ENCODE measurements at places on chromosomes 6 and 20. TPM values are rescaled to one million over a fixed set of nuclear protein-coding genes. Genes with fewer than 3 reads are reported as not detected.
A peak's percentile ranks its signal among the peaks of the same experiment; 100 is the strongest.

GRCh38 chr6:134654751-134655150, 295.1 kb downstream of the ALDH8A1 start:
- DNase-seq, result no peak

DNA sequence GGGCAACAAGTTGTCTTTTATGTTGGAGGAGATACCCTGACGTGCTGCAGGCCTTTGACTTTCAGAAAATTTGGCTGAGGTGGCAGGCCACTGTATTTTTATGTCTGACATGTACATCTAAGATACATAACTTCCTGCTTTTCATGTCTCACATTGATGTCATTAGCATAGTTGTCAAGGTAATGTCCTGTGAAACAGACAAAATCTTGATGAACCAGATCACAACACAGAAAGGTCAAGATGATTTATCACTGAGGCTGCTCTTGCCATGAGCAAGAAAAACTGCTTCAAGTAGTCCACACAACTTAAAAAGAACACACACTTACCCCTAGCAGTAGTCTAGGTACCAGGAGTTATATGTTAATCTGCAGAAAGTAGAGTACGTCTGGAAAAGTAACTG, 50.2 kb upstream of the GNRH2 start:
- no peak for DNase-seq

GRCh38 chr6:133609415-133610226, 279.3 kb upstream of the TCF21 start:
- DNase-seq, result peak; percentile 36

GRCh38 chr20:47269309-47270165, 87.0 kb downstream of the ZMYND8 start:
- DNase-seq, result no peak

GRCh38 chr6:36386495-36387439, 702 bp downstream of the ETV7 start:
- DNase-seq, result peak; percentile 64

GRCh38 chr20:6051505-6051904, 2.4 kb downstream of the LRRN4 start:
- DNase-seq, result peak; percentile 40

DNA sequence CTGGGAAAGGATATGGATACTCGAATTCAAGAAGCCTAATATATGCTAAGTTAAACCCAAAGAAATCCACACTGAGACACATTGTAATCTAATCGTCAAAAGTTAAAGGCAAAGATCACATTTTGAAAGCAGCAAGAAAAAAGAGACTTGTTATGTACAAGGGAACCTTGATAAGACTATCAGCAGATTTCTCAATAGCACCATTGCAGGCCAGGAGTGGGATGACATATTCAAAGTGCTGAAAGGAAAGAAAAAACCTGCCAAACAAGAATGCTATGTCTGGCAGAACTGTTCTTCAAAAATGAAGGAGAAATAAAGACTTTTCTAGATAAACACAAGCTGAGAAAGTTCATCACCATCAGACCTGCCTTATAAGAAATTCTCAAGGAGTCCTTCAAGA, 75.2 kb downstream of the COL21A1 start:
- peak; percentile 2 for DNase-seq

DNA sequence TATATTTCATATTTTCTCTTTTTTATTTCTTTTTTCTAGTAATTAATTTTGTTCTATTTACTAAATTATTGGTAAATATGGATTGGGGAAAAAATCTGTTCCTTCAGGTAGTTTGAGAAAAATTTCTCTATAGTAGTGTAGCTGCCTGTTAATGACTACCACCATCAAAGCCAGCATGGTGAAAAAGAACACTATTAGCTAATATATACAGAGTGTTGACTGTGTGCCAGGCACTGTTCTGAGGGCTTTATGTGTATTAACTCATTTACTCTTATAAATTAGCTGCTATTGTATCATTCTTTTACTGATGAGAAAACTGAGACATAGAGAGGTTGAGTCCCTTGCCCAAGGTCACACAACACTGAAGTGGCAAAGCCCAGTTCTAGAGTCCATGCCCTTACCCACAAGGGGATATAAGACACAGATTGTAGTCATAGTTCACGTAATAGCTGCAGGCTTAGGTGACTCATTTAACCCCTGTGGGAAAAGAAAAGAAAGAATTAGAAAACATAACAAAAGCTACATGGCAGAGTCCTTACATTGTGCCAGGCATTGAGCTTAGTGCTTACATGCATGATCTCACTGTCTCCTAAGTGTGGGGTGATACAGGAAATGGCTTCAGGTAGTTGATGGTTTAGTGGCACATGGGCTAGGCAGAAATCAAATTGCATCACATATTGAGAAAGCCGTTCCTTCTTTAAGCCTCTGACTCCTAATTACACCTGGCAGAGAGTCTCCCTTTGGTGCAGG, 12.2 kb upstream of the AKIRIN2 start:
- peak; percentile 41 for DNase-seq

DNA sequence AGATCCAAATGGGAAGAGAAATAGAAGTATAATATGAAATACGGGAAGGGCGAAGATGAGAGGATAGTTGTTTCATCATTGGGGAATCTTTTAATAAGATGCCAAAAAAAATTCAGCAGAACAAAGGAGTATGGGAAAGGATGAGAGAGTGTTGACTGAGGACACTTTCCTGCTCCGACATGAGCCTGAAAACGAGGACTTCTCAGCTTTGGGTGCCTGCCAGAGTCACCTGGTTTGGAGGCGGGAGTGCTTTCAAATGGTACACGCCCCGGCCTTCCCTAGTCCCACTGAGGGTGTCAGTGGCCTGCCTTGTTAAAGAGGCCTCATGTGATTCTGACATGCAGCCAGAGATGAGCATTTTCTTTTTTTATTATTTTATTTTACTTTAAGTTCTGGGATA, 250.9 kb downstream of the ANKRD60 start:
- no peak for DNase-seq

- DNase-seq, result no peak
These were observed 42.5 kb downstream of the CD109 start for GRCh38 chr6:73738367-73739028.

GRCh38 chr20:61560361-61560853, 308.3 kb downstream of the CDH4 start:
- no peak for DNase-seq

SLC35F1 gene
- total RNA-seq, result not detected

- no peak for DNase-seq
These were observed 107.0 kb downstream of the MCHR2 start for GRCh38 chr6:99887066-99887465.

GRCh38 chr6:126112171-126112632, 125.9 kb downstream of the TRMT11 start:
- no peak for DNase-seq

GRCh38 chr6:4415549-4415948, 280.2 kb upstream of the ECI2 start:
- DNase-seq, result no peak

DNA sequence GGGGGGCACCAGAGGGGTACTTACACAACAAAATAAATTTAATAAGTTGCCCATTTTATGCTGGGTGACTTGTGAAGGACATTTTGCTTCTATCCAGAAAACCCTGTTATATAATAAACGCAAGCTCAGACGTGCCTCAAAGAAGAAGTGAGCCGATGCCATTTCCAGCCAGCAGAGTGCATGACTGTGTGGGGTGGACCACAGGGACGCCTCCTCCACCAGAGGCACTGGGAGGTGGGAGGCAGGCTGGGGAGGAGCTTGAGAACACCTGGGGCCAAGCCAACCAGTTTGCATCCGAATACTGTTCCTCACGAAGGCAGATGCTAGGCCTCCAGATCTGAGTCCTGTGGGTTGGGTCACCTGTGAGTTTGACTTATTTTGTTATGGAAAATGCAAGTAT, 363.8 kb downstream of the RNGTT start:
- DNase-seq, result no peak

PHACTR3 gene
- 1.3 TPM for total RNA-seq

DNA sequence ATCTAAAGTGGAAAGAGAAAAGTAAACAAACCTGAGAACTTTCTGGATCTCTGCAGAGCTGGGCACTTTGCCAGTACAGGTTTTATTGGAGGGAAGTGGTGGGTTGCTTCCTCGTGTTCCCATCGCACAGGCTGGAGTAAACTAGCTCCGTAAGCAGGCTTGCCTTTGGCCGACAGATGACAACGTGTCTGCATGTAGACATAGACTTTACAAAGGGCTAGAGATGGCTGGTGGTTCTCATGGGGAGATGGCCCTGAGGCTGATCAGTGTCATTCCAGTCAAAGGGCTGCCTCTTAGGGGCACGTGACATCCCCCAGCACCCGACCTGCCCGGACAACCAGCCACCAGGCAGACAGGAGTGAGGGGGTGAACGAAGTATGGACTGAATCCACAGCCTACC, 98.8 kb downstream of the YTHDF1 start:
- no peak for DNase-seq

- DNase-seq, result no peak
These were observed 269.1 kb downstream of the CD83 start for GRCh38 chr6:14386668-14387067.

GRCh38 chr20:25294459-25295385, 46.8 kb downstream of the PYGB start:
- DNase-seq, result peak; percentile 78

Data from dermis blood vessel endothelial cell (primary cell).